ENCODE measurements at places on chromosomes 1 and 21.

DNA sequence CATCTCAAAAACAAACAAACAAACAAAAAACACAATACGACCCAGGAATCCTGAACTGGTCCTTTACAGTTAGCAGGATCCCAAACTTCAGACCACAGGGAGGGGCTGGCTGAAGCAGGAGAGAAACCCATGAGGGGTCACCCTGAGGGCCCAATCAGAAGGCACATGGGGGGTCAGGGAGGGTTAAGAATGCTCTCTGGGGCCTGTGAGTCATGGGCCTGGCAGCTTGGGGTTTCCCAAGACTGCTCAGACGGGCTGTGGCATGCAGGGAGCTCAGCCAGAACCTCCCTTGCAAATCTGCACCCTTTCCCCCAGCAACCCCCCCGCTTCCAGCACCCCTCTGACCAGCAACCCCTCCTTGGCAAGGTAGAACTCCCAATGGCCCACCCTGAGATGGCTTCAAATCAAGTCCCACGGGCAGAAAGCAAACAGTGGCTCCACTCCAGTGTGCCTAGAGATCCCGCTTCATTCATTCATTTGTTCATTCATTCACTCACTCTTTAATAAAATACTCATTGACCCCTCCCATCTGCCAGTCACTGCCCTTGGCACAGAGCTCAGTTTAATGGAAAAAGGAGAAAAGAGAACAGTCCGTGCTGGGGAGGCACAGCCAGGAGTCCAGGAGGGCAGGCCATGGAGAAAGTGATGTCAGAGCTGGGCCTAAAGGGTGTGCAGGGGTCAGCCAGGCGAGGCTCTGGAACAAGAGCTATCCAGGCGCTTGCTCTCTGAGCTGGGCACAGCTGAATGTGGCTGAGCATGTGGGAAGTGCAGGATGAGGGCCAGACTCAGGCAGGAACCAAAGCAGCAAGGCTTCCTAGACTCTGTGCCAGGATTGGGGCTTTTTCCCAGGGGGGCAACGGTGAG lies 8.2 kb downstream of the UQCRHL start:
- peak; percentile 50 for DNase-seq

GRCh38 chr1:189637041-189637440 lies 840.6 kb downstream of the BRINP3 start:
- DNase-seq = no peak

GRCh38 chr1:168373869-168374268 lies 93.2 kb downstream of the TBX19 start:
- no peak for DNase-seq

GRCh38 chr1:205534444-205534985 lies 30.0 kb downstream of the CDK18 start:
- no peak for DNase-seq

DNA sequence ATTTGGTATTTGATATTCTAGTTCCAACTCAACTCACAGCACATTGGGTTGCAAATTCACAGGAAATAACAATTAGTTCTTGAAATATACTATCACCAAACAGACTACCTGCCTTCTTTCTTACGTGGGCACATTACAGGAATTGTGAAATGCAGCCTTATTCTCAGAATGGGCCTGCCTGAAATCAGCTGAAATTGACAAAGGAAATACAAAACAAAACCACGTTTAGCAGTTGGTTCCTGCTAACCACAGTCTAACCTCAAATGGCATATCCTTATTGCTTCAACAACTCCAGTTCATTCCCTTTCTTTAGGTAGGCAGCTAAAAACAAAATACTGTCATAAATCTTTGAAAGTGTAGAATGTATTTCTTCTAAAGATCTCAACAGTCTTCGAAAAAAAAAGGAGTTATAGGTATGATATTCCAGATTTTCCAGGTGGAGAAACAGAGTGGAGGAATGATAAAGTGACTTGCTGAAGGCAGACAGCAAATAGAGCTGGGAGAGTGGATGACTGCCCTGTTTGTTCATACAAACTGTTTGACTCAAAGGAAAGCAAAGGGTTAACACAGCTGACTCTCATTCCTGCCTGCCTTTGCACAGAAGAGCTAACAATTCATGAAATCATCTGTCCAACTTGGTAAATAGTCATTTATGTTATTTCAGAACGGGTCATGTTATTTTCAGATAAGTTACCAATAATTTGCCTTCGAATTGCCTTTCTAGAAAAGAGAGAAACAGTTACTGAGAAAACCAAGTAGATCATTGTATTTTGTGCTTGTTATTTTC lies 1.6 kb upstream of the GREM2 start:
- no peak for DNase-seq

DNA sequence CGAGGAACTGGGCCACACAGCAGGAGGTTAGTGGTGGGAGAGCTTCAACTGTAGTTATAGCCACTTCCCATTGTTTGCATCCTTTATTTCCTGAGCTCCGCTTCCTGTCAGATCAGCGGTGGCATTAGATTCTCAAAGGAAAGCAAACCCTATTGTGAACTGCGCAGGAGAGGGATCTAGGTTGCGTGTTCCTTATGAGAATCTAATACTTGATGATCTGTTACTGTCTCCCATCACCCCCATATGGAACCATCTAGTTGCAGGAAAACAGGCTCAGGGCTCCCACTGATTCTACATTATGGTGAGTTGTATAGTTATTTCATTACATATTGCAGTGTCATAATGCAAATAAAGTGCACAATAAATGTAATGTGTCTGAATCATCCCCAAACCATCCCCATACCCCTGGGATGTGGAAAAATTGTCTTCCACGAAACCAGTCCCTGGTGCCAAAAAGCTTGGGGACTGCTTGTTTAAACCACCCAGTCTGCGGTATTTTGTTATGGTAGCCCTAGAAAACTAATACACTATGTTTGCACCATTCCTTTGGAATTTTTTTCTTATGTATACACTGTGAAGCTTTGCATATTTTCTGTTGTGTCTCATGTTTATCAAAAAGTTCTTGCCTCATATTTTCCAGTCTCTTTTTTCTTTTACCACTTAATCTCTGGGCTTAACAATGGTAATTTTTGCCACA lies 136.6 kb upstream of the IVNS1ABP start:
- no peak for DNase-seq

DNA sequence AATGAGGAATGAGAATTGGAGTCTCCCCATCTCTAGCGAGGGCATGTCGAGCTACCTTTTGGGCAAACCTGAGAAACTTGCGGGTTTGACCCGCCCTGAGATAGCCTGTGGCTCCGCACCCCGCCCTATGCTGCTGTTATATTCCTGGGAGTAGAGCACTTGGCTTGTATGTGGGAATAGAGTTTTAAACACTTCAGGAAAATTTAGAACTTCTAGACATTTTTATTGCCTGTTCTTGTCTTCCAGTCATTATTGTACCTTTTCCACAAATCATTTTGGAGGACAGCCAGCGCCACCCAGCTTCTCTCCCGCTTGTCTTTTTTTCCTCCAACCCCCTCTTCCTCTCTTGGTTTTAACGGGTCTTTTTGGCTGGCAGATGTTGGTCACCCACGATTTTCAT lies 738 bp downstream of the GNPAT start:
- DNase-seq = peak; percentile 44

DNA sequence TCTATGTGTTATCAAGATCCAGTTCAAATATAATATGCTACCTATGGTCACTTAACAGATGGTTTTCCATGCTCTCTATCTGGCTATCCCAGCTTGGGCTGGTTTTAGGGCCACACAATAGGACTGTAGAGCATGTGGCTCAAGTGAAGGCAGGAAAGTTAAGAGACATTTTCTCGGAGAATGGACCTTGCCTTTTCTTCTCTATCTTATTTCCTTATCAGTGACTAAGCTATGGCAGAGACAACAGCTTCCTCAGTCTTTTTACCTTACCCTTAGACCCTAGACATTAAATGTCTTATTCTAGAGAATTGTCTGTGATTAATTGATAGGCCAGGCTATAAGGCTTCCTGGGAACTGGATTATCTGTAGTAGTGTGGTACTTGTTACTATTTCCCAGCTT lies 28.1 kb downstream of the CD101 start:
- DNase-seq = no peak
